ENCODE measurements at places on chromosomes 6 and 20.

GRCh38 chr20:22818636-22819035 lies 216.5 kb upstream of the SSTR4 start:
- DNase-seq = no peak

DNA sequence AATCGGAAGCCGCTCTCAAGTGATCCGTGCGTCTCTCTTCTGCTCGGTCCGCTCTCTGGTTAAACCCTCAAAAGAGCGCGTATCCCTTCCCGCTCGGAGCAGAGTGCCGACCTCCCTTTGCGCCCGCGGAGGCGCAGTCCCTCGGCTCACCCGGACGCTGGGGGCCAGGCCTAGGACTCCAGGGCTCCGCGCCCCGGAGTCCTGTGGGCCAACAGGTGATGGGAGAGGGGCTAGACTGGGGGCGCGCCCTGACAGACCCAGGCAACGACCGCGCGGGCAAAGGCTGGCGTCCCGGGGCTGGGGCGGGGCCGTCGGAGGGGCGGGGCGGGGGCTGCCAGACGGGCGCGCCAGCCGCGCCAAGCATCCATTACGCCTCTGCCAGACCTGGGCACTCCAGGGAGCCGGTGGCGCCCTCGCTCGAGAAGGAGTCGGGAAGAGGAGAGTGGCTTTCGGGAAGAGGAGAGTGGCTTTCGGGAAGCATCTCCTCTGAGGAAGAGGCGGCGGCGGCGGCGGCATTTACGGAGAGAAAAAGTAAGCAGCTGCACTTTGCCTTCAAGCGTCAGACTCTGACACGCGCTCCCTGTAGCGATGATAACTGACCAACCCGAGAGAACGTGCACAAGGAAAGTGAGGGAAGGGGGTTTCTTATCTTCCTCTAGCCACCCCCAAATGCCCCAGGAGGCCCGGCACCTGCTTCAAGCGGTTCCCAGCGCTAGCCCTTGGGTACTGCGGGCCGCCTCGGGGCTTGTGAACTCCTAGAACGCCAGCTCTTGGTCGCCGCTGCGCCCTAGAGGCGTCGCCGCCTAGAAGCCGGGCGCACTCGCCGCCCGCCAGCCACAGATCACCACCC lies 2.6 kb downstream of the EPHA7 start:
- DNase-seq = no peak

DNA sequence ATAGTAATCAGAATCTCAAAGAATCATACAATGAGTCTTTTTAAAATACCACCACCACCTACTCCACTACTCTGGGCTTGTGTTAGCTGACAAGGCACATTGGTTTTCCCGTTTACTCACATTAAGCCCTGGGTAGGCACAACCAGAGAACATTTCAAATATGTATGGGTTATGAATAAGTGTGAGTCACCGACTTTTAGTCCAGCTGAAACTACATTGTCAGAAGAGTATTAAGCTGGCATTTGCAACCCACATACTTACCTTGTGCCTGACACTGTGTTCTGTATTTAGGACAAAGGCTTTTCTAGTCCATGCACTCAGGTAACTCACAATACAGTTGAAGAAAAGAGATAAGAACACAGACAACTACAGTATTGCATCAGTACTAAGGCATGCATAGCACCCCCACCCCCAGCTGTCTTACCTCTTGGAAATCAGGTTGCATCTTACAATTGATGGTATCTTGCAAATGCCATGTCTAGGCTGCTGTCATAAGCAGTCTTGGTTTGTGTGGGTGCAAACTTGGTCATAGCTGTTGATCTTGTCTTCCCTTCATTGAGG lies 40.3 kb upstream of the AHI1 start:
- no peak for DNase-seq

DNA sequence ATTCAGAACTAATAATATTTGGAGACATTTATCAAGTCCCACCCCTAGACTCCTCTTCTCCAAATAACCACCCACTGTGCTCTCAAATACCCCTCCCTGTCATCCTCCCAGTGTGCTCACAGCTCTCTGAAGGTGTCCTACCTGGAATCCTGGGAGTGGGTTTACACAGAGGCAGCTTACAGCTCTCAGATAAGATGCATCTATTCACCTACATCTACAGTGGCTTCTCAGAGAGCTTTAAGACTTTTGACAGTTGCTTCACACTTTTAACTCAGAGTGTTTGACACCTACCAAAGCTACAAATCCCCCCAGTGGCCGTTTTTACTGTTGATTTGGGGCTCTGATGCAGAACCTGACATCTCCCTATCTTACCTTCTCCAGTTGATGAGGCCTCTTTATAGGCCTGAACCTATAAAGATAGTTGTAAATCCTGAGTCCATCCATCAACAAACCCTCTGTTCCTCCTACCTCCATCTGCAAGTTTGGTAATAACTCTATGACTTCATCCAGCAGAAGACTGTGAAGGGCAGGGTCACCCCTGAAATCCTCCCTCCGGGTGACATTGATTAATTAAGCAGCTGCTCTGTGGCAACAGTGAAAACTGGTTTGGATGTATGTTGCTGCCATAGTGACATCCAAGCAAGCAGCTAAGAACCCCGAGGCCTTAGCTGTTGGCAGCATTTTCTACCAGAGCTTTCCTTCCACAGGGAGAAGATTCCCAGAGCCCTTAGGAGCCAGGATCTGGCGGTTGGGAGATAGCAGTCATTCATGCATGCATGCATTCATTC lies 226.1 kb upstream of the RREB1 start:
- DNase-seq = no peak

Data from activated CD4-positive, alpha-beta T cell treated with anti-CD3 and anti-CD28 coated beads for 24 hours (primary cell).